ENCODE measurements at places on chromosomes 12 and 14.

DNA sequence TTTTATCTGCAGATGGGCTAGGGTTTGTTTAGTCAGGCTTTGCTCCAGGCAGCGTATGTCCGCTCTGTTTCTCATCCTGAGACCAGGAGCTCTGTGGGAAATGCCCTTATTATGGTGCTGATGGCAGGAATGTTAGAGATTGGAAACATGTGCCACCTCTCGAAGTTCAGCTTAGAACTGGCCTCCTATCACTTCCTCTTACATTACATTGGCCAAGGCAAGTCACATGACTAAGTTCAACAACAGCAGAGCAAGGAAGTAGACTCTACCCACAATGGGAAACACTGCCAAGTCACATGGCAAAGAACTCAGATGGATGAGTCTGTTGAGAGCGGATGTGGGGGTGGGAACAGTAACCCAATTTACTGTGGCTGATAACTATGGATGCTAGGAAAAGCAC, 161.9 kb upstream of the WSCD2 start:
- no peak for DNase-seq

DNA sequence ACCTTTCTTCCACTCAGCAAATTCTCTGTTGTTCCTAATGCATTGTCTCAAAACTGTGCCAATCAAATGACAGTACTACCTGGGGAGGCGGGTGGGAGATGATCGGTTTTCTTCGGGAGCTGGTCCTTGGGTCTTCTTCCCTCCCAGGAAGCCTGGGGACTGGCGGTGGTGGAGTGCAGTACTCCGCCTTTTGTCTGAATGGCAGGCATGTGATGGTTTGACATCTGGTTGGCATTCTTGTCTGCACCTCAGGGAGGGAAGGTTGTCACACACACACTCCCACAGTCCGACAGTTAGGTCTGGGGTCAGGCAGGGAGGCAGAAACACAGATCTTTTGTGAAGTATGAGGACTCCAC, 114.8 kb downstream of the SNAPC1 start:
- no peak for DNase-seq

DNA sequence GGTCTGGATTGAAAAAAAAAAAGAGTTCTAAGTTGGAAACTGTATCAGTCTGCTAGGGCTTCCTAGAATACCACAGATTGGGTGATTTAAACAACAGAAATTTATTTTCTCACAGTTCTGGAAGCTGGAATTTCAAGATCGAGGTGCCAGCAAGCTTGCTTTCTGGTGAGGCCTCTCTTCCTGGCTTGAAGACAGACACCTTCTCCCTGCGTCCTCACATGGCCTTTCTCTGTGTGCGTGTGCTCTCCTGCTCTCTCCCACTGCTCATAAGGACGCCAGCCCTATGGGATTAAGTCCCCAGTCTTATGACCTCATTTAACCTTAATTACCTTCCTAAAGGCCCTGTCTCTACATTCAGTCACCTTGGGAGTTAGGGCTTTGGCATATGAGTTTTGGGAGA, 215.5 kb downstream of the PIK3C2G start:
- DNase-seq, result no peak

DNA sequence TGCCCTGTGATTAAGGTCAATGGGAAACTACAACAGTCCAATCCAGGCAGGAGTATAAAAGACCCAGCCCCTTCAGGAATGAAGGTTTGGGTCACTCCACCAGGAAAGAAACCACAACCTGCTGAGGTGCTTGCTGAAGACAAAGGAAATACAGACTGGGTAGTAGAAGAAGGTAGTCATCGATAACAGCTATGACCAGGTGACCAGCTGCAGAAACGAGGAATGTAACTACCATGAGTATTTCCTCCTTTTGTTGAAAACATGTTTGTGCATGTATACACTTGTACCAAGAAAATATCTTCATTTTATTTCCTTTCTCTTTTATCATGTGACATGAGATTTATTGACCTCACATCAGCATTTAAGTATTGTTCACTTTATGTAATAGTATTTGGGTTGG, 409.1 kb downstream of the FOXG1 start:
- DNase-seq, result no peak

DNA sequence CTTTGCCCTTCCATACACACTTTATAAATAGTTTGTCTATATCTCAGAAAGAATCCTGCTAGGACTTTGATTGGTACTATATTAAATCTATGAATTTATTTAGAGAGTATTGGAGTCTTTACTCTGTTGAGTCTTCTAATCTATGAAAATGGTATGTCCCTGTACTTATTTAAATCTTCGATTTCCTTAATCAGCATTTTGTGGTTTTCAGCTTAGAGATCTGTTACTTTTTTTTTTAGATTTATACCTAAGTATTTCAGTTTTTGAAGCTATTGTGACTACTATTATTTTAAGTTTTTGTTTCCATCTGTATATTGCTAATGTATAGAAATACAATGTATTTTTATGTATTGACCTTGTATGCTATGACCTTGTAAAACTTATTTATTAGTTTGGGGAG, 13.4 kb upstream of the IFI27L2 start:
- no peak for DNase-seq

- DNase-seq, result no peak
These were observed 21.1 kb downstream of the PPP1CC start for GRCh38 chr12:110721570-110721969.

DNA sequence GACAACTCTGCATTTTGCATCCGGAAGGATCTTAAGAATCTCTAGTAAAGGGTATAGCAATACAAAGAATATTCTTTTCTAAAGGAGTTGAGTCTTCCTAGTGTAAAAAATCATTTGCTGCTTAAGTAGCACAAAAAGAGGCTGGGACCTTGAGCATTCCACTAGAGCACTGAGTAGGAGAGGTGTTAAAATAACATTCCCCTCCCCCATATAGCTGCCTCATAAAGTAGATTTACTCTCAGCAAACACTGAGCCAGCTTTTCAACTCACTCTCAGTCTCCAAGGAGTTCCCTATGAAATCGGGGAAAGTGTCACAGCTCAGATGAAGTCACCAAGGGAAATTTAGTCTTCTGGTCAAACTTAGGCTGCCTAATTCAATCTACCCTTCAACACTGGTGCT, 592.7 kb downstream of the ETNK1 start:
- no peak for DNase-seq

DNA sequence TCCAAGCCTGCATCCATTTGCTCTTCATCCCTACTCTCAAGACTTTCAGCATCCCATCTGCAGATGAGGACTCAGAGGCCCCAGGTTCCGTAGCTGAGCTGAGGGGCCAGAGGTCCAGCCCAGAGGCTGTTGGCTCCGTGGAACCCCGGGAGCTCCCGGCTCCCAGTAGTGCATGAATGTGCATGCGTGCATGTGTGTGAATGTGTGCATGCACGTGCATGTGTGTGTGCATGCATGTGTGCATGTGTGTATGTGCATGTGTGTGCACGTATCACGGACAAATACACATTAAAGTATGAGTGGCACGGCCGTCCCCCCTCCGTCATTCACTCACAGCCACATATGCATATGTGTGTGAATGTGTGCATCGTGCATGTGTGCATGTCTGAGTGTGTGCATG, 149.9 kb downstream of the KIF26A start:
- no peak for DNase-seq

DNA sequence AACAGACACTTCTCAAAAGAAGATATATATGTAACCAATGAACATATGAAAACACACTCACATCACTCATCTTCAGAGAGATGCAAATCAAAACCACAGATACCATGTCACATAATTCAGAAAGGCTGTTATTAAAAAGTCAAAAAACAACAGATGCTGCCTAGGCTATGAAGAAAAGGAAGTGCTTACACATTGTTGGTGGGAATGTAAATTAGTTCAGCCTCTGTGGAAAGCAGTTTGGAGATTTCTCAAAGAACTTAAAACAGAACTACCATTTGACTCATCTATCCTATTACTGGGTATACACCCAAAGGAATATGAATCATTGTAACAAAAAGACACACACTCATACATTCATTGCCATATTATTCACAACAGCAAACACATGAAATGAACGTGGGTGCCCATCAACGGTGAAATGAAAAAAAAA, 35.1 kb downstream of the EIF2S3B start:
- DNase-seq, result no peak

DNA sequence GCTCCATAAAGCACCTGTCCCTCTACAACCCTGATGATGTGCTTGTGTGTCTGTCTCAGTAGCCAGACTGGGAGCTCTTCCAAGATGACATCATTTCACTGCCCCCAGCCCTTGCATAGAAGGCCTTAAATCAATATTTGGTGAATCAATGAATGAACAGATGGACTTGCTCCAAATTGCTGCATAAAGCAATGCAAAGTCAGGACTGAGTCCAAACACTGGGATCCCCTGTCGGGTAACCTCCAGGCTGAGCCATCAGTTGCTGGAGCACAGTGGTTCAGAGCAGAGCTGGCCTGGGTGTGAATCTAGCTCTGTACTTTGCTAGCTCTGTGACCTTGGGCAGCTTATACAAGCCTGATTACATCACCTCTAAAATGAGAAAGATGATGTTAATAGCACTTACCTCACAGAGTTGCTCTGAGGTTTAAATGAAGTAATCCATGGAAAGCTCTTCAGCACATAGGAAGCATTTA, 120.3 kb upstream of the VASH1 start:
- no peak for DNase-seq

DNA sequence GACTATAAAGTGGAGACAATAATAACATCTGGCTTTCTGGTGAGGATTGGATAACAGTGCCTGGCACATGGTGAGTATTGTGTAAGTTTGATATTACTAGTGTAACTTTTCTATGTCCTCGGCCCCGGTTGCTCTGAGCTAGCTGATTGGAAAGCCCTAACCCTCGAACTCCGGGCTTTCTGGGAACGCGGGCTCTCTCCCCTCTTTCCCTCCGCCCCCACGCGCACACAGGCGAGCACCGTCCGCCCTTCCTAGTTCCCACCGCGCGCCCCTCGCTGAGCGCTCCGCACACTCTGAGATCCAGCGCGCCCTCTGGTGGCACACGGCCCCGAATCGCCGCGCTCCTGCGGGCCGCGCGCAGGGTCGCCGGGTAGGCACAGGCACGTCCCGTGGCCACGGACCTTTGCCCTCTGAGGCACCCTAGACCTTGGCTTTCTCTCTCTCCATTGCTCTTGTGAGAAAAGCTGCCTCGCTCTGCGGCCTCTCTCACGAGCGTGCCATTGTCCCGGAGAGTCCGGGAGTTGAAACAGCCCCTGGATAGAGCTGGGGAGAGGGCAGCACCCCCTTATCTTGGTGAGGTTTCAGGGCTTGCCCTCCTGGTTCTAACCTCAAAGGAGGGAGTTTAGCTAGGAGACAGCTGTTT, 23.2 kb upstream of the ESRRB start:
- peak; percentile 41 for DNase-seq

DNA sequence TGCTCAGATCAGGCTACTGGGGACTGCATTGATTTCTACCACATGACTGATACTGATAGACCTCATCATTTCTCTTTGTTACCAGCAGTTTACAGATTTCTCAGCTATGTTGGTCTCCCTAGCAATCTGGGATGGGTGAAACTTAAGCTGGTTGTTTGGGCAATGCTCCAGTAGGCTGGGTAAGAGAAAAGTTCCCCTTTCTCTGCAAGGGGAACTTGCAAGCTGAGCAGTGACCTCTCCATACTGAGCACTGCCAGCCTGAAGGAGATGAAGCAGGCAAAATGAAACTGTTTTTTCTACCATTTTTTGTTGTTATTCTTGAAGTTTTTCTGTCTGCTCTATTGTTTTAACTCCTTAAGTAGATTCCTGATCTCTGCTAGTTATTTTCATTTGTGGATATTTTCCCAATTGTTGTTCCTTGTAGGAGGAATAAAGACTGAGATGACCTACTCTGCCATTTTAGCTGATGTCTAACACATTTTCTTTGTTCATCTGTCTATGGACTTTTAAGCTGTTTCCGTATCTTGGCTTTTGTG, 1.3 kb upstream of the OR4M1 start:
- DNase-seq, result peak; percentile 6

GRCh38 chr12:42118136-42118879, 26.4 kb downstream of the GXYLT1 start:
- DNase-seq, result no peak

DNA sequence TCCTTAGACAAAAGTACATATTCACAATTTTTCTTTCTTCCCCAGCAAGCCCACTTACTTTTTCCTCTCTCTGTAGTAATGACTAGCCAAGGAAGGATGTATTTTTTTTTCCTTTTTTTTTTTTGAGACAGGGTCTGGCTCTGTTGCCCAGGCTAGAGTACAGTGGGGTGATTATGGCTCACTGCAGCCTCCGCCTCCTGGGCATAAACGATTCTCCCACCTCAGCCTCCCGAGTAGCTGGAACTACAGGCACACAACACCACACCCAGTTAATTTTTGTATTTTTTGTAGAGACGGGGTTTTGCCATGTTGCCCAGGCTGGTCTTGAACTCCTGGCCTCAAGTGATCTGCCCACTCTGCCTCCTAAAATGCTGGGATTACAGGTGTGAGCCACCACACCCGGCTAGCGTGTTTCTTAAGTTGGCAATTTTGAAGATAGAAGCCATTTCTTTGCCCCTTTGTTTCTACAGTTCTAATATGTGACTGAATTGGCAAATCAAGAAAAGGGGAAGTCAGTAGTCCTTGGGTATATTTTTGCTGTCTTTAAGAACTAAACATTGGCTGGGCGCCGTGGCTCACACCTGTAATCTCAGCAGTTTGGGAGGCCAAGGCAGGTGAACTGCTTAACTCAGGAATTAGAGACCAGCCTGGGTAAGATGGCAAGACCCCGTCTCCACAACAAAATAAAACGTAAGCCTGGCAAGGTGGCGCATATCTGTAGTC, 3.2 kb upstream of the NACA start:
- peak; percentile 34 for DNase-seq

DNA sequence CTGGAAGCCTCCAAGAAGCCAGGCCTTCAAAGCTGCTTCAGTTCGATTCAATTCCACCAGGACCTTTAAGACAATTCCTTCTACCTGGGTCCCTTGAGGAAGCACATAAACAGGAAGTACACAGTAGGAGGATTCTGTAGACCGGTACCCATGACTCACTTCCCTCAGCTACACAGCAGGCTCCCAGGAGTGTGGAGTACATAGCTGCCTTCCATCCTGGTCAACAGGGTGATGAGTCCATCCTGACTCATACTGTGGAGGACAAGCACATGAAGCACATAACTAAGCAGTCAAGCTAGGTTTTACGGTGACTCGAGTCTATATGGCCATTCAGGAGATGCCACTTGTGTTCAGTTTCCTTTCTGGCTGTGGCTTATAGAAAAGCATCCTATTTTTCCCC, 197.6 kb upstream of the RBM19 start:
- no peak for DNase-seq

DNA sequence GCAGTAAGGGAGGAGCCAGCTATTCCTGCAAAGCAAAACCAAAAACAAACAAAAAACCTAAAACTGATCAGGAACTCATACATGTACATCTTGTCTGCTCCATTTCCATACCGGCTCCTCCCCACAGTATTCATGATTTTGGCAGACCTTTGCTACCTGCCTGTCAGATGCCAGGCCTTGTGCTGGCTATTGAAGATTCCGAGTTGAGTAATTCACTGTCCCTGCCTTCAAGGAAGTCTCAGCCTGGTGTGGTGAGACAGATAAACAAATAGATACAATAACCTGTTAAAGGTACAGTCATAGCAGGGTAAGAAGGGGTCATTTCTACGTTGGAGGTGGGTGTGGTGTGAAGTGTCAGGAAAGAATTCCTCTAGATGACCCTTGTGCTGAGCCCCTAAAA, 42.7 kb downstream of the SUSD6 start:
- DNase-seq, result no peak
